ENCODE measurements at places on chromosomes 6 and 20.

GRCh38 chr6:169780571-169781091 is 29.2 kb downstream of the ERMARD start:
- no peak for DNase-seq

DNA sequence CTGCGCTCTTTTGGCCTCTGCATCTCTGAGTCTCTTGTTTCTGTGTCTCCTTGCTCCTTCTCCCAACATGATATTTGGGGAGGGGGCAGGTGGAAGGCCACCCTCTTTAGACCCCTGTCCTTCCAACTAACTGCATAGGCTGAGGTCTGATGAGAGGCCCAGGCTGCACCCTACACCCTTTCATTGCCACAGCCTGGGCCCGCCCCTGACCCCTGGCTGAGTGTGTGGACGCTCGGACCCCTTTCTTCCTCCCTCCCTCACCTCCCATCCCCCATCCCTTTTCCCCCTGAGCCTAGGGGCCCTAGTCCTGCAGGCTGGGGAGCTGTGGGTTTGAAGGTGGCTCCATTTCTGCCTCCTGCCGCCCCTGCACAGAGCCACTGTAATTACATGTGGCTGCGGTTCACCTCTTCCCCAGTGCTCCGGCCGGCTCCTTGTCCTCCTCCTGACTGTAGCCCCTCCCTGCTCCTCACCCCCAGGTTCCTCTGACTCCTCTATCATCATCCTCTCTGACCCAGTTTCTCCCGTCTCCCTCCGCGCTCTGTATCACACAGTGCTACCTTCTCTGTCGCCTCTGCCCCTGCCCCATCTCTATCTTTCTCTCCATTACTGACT is 6.8 kb downstream of the MDFI start:
- DNase-seq = no peak

GRCh38 chr6:166955121-166955864 is 1.1 kb downstream of the RNASET2 start:
- DNase-seq = no peak

DNA sequence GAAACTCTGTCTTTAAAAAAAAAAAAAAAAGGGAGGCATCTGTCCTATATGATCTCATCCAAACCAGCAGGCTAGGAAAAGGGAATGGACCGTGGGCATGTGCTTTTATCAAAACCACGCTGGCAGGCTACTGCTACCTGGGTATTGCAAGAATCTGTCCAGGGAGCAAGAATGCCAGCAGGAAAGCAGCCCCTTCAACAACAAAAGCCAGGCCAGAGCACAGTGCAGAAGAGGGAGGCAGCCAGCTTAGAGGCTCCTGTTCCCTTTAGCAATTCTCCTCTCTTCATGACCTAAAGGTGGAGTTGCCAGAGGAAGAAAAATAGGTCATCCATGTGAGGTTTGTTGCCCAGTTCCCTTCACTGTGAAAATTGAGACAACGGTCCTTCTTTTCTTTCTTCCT is 18.2 kb downstream of the TBC1D20 start:
- no peak for DNase-seq

- DNase-seq = no peak
Observed at GRCh38 chr6:22087960-22088706, 208.7 kb downstream of the PRL start.

DNA sequence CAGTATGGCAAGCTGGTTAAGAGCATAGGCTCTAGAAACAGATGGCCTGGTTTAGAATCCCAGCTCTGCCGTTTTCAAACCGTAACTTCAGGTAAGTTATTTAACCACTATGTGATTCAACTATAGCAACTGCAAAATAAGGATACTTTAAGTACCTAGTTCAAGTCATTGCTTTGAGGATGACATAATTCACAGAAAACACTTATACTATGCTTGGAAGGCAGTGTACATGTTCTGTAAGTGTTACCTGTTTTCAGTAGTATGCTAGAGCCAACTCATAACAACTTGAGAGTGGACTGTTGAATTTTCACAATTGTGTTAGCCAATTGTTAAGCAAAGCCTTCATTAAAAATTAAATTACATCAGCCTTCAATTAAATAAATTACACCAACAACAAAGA is 134.8 kb upstream of the BEND6 start:
- no peak for DNase-seq

DNA sequence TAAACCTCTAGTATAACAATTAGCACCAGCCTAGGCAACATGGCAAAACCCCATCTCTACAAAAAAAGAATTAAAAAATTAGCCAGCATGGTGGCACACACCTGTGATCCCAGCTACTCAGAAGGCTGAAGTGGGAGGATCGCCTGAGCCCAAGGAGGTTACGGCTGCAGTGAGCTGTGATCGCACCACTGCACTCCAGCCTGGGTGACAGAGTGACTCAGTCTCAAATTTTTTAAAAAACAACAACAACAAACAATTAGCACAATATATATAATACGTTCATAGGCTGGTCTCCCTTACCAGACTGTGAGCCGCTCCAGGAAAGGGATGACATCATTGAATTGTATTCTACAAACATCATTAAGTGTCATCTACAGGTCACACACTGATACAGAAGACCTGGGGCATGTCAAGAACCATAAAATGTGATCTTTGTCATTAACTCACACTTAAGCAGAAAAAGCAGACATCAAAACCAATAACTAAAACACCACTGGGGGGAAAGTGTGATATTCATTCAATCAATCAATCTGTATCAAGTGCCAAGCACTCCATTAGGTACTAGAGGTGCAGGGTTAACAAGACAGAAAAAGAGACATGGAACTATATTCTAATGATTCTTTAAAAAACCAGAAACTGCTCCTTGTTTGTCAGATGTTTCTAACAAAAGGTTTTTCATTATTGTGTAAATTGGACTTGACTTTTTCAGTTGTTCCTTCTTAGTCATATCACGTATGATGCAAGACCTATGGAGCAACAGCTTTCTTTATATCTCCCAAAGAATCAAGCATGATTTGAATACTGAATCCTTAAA is 17.8 kb downstream of the MAP3K5 start:
- DNase-seq = no peak

- DNase-seq = no peak
Observed at GRCh38 chr6:38307740-38308139, 332.0 kb downstream of the BTBD9 start.

- no peak for DNase-seq
Observed at GRCh38 chr6:158251565-158251964, 60.7 kb upstream of the TULP4 start.

- DNase-seq = no peak
Observed at GRCh38 chr6:53584726-53585125, 39.8 kb upstream of the GCLC start.

DNA sequence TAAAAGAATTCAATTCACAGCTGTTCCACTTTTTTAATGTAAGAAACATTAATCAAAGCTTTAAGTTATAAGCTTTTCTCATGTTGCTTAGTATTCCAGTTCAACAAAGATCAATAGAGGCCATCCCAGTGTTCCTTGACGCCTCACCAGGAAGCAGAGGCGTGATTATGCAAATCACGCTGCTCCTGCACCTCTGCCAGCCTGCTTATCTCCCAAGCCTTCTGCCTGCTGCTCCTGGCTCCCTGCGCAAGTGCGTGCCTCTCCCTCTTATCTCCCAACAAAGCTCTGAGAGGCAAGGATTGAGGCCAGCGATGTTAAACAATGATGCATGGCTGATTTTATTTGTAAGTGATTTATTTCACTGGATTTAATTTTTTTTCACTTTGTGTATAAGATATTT is 42.8 kb downstream of the INSM1 start:
- no peak for DNase-seq

DNA sequence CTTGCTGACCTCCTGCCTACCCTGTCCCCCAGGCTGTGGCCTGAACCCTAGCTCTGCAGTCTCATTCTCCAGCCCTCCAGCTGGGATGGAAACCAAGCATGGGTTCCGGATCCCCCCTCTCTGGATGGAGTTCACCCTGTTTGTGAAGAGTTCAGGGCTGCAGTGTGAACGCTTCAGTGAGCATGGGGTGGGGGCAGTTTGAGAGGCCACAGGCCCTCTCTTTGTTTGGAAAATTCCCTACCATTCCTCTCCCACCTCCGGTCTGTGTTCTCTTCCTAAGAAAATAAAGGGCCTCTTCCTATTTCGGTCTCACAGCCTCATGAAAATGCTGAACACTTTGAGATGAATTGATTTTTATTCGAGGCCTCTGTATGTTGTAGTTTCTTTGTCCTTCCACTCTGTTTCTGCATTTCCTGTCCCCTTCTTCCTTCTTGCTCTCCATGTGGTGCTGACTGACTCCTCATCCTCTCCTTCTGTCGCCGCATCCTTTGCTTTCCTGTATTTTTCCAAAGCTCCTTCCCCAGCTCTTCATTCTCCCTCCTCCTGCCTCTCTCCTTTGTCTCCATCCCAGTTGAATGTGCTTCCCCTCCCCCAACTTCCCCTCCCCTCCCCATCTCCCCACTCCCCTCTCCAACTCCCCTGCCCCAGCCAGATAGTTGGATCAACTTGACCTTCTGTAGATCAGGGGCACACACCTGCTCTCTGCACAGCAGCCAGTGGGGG is 2.4 kb upstream of the KCNK5 start:
- no peak for DNase-seq

- DNase-seq = no peak
Observed at GRCh38 chr6:125987026-125987617, 782 bp downstream of the TRMT11 start.

- DNase-seq = no peak
Observed at GRCh38 chr6:156862711-156863110, 85.5 kb downstream of the ARID1B start.

GRCh38 chr6:84685983-84686584 is 78.3 kb downstream of the TBX18 start:
- no peak for DNase-seq

- no peak for DNase-seq
Observed at GRCh38 chr20:62665826-62666735, 23.8 kb downstream of the SLCO4A1 start.

- DNase-seq = no peak
Observed at GRCh38 chr6:54717849-54718455, 128.6 kb upstream of the FAM83B start.

- no peak for DNase-seq
Observed at GRCh38 chr20:15618110-15618509, 955.1 kb downstream of the KIF16B start.

DNA sequence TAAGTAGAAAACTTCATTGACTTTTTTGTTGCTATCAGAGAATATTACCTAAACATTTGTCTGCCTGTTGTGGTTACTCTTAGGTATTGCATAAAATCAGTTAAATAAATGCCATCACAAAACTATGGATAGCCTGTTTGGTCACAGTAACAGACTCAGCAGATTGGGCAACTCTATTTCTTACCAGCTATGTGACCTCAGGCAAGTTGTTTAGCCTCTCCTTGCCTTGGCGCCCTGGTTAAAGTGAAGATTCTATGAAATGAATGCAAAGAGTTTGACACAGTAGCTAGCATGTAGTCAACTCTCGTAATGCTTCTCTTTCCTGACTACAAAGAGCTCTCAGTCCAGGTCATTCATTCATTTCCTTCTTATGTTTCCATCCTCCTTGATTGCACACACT is 82.5 kb upstream of the ID4 start:
- no peak for DNase-seq

DNA sequence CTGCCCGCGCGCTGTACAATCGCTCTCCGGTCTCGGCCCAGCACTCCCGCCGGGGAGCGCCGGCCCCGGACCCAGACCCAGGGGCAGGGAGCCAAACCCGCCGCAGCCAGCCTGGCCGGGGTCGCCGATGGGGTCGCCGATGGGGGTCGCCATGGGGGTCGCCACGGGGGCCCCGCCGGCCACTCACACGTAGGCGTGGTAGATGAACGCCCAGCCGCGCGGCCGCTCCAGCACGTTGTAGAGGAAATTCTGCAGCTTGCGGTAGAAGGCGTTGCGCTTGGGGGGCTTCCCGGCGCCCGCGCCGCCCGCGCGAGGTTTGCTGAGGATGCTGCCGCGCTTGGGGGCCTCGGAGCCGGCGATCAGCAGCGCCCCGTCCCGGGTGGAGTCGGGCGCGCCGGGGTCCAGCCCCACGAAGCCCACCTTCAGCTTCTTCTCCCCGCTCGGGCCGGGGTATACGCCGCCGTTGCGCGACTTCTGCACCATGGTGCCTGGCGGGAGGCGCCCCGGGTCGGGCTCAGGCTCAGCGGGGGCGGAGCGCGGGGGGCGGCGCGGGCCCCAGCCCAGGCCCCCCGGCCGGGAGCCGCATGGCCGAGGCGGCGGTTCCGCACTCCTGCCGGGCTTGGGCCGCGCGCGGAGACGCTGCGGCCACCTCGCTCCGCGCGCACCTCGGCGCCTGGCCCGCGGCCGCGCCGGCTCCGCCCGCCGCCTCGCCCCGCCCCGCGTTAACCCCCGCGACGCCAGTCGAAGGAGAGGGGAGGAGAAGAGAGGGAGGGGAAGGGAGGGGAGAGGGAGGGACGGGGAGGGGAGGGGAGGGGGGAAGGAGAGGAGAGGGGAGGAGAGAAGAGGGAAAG is at the start of gene KCNQ2:
KCNQ2 (minus strand) TSS at position 675 of the 851 bp plus-strand sequence; CDS start at position 483, 192 bp downstream.
- DNase-seq = no peak

Data from T-helper 22 cell (primary cell).